Renal cortical epithelial cell (primary cell): ENCODE measurements at places on chromosomes 12 and 14. TPM values are rescaled to one million over a fixed set of nuclear protein-coding genes. Genes with fewer than 3 reads are reported as not detected.

DNA sequence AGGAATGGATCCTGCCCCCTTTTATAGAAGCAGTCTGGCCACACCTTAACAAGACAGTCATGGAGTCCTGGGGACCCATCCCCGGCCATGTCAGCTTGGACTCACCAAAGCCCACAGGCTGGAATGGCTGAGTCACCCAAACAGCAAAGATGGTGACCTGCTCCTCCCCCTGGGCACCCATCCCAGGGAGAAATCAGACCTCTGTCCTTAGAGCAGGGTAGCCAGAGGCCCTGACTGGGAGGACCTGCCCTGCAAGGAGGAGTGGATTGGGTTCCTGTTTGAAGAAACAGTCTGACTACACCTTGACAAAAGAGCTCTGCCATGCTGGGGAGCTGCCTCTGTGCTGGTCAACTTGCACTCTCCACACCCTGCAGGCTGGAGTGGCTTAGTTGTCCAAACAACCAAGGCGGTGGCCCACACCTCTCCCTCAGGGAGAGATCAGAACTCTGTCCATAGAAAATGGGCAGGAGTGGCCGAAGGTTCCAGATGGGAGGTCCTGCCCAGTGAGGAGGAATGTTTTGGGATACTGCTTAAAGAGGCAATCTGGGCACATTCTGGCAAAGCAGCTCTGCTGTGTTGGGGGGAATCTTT is 16.6 kb downstream of the MGP start:
- peak; percentile 14 for DNase-seq

- peak; percentile 9 for DNase-seq
These were observed 100.6 kb upstream of the GRIP1 start for GRCh38 chr12:66779466-66779865.

- peak; percentile 63 for DNase-seq
These were observed 59.4 kb upstream of the E2F7 start for GRCh38 chr12:77124767-77125166.

Gene NANOG
- total RNA-seq: not detected in 2 replicates

- DNase-seq: no peak
These were observed 134.8 kb downstream of the ZFP36L1 start for GRCh38 chr14:68658029-68658509.

- DNase-seq: no peak
These were observed 670.7 kb downstream of the NRXN3 start for GRCh38 chr14:78840898-78841297.

DNA sequence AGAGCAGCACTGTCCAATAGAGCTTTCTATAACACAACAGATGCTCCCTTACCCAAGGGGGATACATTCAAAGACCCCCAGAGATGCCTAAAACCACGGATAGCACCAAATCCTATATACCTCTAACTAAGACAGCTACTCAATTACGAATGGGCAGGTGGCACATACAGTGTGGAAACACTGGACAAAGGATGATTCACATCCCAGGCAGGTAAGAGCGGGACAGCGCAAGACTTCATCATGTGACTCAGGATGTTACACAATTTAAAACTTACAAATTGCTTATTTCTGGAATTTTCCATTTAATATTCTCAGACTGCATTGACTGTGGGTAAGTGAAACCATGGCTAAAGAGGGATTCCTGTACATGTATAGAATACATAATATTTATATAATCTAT is 5.5 kb upstream of the HCFC2 start:
- no peak for DNase-seq

DNA sequence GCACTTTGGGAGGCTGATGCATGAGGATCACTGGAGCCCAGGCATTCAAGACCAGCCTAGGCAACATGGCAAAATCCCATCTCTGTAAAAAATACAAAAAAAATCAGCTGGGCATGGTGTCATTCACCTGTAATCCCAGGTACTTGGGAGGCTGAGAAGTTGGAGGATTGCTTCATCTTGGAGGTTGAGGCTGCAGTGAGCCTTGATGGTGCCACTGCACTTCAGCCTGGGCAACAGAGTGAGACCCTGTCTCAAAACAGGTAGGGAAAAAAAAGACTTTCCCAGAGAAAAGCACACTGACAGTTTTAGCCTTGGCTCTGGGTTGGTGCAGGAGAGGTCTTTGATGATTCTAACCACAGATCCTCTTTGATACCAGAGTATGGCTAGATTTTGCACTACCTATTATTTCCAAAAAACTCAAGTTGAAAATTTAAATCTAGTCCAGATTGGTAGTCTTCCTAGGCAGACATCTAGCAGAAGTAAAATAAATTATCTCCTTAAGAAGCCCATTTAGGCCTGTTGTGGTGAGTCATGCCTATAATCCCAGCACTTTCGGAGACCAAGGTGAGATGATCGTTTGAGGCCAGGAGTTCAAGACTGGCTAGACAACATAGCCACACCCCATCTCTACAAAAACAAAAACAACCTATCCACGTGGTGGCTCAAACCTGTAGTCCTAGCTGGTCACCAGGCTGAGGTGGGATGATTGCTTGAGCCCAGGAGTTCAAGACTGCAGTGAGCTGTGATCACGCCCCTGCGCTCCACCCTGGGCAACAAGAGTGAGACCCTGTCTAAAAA is 18.6 kb downstream of the LARP4 start:
- peak; percentile 31 for DNase-seq

DNA sequence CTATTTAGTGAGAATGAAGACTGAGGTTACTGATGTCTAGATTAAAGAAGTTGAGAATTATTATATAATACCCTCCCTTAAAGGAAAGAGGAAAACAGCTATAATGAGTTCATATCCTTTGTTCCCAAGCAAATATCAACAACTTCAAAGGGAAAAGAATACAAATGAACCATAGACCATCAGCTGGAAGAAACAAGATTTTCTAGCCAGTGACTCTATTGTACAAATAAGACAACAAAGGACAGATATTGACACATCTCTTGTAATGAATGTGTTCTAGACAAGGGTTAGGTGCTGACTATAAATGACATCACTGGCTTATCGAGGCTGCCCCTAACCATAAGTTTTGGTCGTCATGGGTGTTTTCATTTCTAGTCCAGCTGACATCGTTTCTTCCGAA is 48.2 kb downstream of the SLC38A4 start:
- DNase-seq: no peak

DNA sequence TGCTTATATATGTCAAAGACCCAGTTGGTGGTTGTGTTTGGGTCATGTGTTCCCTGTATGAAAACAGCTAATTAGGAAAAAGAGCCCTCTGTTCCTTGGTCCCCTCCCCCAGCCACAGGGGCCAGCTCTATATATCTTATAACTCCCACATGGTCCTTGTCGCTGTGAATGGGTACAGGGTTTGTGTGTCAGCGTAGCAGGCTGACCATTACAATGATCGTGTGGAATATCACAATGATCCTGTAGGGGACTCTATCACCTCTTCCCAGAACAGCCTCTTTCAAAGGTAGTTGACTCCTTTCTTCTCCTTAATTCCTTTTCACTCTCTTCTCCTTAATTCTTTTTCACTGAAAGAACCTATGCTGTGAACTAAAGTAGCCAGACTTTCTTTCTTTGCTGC is 51.6 kb upstream of the RIC8B start:
- no peak for DNase-seq

Gene ENDOU
- total RNA-seq: 0.10 TPM in 1 of 2 replicates, not detected in the other
